Pancreas (tissue), 10 donors: ENCODE measurements at places on chromosomes 5 and 9. TPM values are rescaled to one million over a fixed set of nuclear protein-coding genes. Genes with fewer than 3 reads are reported as not detected.

The NR6A1 gene
- 2.1 TPM for total RNA-seq

The PLPPR1 gene
- total RNA-seq = not detected

The APBA1 gene
- 2.5 TPM for total RNA-seq

The ANXA1 gene
- total RNA-seq = 8.0 TPM

The IL4 gene
- not detected for total RNA-seq

The TMEM215 gene
- not detected for total RNA-seq

The TOR4A gene
- 6.5 TPM for total RNA-seq

The INSL4 gene
- total RNA-seq = not detected

The SELENOP gene
- total RNA-seq = 139 TPM

The HAPLN1 gene
- not detected for total RNA-seq

The CARD19 gene
- total RNA-seq = 11.0 TPM

The PCDHA10 gene
- total RNA-seq = 1.6 TPM

The SLCO4C1 gene
- total RNA-seq = 0.65 TPM

The ARHGEF28 gene
- total RNA-seq = 27.5 TPM

The SPATA31C1 gene
- total RNA-seq = not detected

DNA sequence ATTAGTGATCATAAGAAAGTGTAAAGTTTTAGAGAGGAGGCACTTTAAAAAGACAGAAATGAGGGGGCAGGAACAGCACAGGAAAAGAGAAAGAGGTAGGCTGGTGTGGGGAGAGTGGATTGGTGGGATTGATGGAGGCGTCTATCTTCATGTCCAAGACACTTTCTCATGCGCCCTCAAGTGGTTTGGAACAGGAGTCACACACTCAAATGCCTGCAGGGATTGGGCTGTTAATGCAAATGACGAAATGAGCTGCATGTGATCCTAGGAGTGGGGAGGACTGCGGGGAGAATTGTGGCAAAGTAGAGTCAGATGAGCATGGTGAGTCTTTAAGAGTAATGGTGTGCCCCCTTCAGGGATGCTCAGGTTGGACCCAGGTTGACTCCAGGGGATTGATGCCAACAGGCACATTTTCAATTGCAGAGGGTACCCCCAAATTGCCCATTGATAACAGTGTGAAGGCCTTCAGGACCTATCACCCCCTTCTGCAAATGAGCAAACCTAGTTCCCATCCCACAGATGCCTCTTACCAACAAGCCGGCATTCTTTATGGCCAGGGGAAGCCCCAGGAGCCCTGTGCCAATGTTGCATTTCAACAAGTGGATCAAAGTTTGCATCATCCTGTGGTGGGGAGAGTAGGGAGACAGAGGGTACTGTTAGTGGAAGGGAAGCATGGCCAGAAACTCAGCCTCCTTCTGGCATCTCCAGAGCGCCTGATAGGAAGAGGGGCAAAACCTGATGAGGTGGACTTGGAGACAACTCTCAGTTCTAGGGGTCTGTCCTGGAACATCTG, 5.3 kb downstream of the SLC36A3 start:
- no peak overlapping the region for H3K4me3 ChIP-seq
- no peaks in the 10 kb centered on the region for H3K27me3 ChIP-seq
- H3K4me1 ChIP-seq = no peaks in the 10 kb centered on the region
- no peak overlapping the region for H3K27ac ChIP-seq

DNA sequence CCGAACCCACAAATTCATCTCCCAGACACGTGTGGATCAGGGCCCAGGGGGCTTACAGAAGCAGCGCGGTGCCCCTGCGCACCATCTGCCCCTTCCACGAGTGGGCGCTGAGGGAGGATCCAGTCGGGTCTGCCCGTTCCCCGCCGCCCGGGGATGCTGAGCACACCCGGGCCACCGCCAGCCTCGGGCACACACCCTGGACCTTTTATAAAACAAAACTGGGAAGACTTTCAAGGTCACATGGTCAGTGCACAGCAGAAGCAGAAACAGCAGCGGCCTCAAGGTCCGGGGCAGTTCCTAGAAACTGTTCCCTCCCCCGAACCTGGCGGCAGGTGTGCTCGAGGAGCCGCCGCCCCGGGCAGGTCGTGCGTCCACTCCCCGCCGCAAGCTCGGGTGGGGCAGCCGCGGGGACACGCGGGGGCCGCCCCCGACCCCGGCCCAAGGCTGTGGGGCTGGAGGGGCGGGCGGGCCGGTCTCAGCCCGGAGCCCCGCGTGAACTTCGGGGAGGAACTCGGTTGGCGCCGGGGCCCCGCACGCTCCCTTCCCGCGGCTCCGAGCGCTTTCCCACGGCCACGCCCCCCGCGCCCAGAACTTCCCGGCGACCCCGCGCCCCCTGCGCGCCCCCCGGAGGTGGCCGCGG, 633 bp upstream of the PPP1R26 start:
- H3K36me3 ChIP-seq = peaks cover 6% of the 10 kb centered on the region
- H3K27ac ChIP-seq = peak overlapping the region; percentile 93

DNA sequence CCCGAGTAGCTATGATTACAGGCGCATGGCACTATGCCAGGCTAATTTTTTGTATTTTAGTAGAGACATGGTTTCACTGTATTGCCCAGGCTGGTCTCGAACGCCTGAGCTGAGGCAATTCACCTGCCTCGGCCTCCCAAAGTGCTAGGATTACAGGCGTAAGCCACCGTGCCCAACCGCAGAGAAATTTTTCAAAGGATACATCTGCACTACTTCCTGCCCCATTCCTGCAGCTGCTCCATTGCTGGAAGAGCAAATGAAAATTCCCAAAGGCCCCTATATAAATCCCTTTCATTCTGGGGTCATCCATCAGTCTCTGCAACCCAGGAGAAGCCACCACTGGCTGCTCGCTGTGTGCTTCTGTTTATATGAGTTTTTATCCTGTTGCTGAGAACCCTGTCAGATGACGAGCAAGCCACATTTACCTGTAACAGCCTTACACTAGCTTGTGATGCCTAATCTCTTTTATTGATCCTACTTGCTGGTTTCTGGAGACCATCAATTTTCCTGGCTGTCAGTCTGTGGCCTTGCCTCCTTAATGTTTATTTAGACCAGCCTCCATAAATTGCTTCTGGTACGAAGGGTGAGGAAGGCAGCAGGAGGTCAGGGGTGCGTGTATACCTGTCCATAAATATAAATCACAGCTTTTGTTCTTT, 925.3 kb downstream of the TLE4 start:
- no peaks in the 10 kb centered on the region for H3K36me3 ChIP-seq
- no peak overlapping the region for H3K27ac ChIP-seq
- no peaks in the 10 kb centered on the region for H3K27me3 ChIP-seq
- H3K4me1 ChIP-seq = no peaks in the 10 kb centered on the region

DNA sequence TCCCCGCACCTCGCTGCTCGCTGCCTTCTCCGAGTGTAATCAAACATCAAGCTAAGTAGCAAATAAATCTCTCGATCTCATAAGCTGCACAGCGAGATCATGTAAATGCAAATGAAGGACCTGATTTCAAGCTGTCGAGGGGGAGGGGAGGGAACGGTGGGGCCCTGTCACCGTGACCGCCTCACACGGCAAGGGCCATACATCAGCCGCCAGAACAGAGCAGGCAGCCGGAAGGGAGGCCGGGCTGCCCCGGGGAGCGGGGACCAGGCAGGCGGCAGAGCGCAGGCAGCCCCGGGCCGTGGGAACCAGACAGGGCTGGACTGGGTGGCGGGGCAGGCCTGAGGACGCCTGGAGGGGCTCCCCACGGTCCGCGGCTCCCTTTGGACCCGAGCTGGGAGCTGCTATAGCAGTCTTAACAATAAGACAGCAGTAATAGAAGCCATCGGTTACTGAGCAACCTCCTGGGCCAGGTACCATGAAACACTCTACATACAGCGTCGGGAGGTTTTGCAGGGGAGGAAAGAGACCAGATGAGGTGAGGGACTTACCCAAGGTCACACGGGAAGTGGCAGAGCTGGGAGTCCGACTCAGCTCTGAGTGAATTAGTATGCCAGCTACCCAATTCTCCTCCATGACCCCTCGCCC, 76.8 kb downstream of the CFAP77 start:
- DNase-seq = no peak
- H3K27ac ChIP-seq = no peak overlapping the region
- no peaks in the 10 kb centered on the region for H3K36me3 ChIP-seq
- no peak overlapping the region for H3K4me3 ChIP-seq

GRCh38 chr9:22645893-22646292, 199.3 kb downstream of the DMRTA1 start:
- no peak overlapping the region for H3K4me3 ChIP-seq
- H3K4me1 ChIP-seq = no peaks in the 10 kb centered on the region
- DNase-seq = no peak
- no peak overlapping the region for H3K27ac ChIP-seq
- H3K27me3 ChIP-seq = no peaks in the 10 kb centered on the region

- H3K27me3 ChIP-seq = no peaks in the 10 kb centered on the region
- H3K27ac ChIP-seq = no peak overlapping the region
- no peak overlapping the region for H3K4me3 ChIP-seq
- no peaks in the 10 kb centered on the region for H3K4me1 ChIP-seq
- no peaks in the 10 kb centered on the region for H3K36me3 ChIP-seq
These were observed 443.0 kb upstream of the KLF4 start for GRCh38 chr9:107932601-107933000.

GRCh38 chr5:56986626-56986947, 34.7 kb upstream of the MIER3 start:
- DNase-seq = no peak
- no peak overlapping the region for H3K27ac ChIP-seq
- H3K27me3 ChIP-seq = no peaks in the 10 kb centered on the region
- no peaks in the 10 kb centered on the region for H3K4me1 ChIP-seq

- H3K27me3 ChIP-seq = no peaks in the 10 kb centered on the region
- DNase-seq = no peak
- H3K4me1 ChIP-seq = no peaks in the 10 kb centered on the region
- no peak overlapping the region for H3K4me3 ChIP-seq
- no peak overlapping the region for H3K27ac ChIP-seq
- no peaks in the 10 kb centered on the region for H3K36me3 ChIP-seq
These were observed 65.0 kb downstream of the PTBP3 start for GRCh38 chr9:112268413-112268812.

- H3K27ac ChIP-seq = peak overlapping the region; percentile 80
- peak overlapping the region; percentile 38 for H3K4me3 ChIP-seq
- DNase-seq = peak; percentile 77
- H3K27me3 ChIP-seq = no peaks in the 10 kb centered on the region
- H3K36me3 ChIP-seq = no peaks in the 10 kb centered on the region
- H3K4me1 ChIP-seq = peaks cover 4% of the 10 kb centered on the region
These were observed 498 bp downstream of the HAUS6 start for GRCh38 chr9:19102181-19102630.

GRCh38 chr5:172144291-172144815, 43.7 kb downstream of the STK10 start:
- no peak overlapping the region for H3K27ac ChIP-seq
- no peak overlapping the region for H3K4me3 ChIP-seq

- no peaks in the 10 kb centered on the region for H3K27me3 ChIP-seq
- H3K4me3 ChIP-seq = no peak overlapping the region
These were observed 29.8 kb downstream of the SPIN1 start for GRCh38 chr9:88418025-88418424.

GRCh38 chr5:127987354-127988145, 96.0 kb upstream of the SLC12A2 start:
- H3K4me3 ChIP-seq = no peak overlapping the region
- H3K36me3 ChIP-seq = no peaks in the 10 kb centered on the region
- no peak overlapping the region for H3K27ac ChIP-seq
- no peaks in the 10 kb centered on the region for H3K27me3 ChIP-seq
- no peaks in the 10 kb centered on the region for H3K4me1 ChIP-seq
- no peak for DNase-seq

DNA sequence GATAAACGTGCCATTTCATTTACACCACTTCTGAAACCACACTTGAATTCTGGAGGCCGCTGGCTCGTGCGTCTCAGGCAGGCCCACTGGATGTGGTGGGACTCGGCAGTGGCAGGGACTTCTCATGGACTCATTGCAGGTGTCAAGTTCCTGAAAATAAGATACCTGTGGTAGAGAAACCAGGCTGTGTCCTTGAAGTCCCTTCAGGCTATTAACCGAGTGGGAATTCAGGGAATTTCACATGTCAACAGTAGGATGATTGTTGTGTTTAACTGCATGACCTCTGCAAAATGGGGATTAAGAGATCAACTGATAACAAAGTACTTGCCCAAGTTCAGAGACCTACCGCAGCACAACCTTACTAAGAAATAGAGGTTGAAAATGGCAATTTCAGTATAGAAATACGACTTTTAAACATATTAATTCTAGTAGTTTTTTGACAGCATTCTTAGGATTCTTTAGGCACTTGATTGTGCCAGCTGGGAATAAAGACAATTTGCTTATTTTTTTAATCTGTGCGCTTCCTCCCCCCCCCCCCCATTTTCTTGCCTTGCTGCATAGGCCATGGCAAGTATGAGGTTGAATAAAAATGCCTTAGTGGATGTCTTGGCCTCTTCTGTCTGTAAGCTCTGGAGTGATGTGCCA, 26.8 kb downstream of the TRIP13 start:
- no peaks in the 10 kb centered on the region for H3K36me3 ChIP-seq
- H3K27ac ChIP-seq = peak overlapping the region; percentile 16
- H3K27me3 ChIP-seq = no peaks in the 10 kb centered on the region
- DNase-seq = no peak
- peaks cover 15% of the 10 kb centered on the region for H3K4me1 ChIP-seq

DNA sequence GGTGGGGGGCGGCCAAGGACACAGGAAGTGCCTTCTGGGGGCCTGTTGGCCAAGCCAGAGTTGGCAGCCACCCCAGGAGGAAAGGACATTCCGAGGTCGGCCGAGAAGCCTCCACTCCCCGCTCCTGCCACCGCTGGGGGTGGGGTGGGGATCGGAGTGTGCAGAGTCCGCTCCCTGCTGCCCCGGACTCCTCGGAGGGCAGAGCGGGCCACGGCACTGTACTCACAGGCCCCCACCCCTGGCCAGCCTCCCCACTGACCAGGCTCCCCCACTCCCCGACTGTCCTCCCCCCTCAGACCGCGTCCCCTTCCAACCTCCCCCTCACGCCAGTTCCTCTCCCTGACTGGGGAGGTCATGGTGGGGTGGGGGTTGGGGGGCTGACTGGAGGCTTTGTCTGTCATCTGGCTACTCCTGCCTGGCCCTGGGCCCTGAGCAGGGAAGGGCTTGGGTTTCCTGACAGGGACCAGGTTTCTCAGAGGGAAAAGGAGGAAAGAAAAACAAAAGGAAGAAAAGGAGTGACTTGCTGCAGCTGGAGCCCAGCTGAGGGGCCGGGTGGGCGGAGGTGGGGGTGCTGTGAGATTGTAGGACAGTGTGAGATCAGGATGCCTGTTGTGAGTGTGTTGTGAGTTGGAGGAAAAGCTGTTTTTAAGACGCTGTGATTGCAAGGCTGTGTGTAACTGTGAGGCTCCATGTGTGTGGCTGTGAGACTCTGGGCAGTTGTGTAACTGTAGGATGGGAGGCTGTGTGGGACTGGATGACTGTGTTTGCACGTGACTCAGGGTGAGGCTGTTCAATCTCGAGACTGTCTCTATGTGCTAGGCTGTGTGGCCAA, 29.7 kb downstream of the CNTFR start:
- H3K4me3 ChIP-seq = no peak overlapping the region
- no peaks in the 10 kb centered on the region for H3K36me3 ChIP-seq
- no peak for DNase-seq
- no peak overlapping the region for H3K27ac ChIP-seq
- no peaks in the 10 kb centered on the region for H3K4me1 ChIP-seq

GRCh38 chr5:61342071-61342501, 10.0 kb downstream of the ZSWIM6 start:
- peaks cover 10% of the 10 kb centered on the region for H3K4me1 ChIP-seq
- H3K4me3 ChIP-seq = no peak overlapping the region
- H3K36me3 ChIP-seq = no peaks in the 10 kb centered on the region
- H3K27ac ChIP-seq = no peak overlapping the region
- no peak for DNase-seq
